ENCODE measurements at places on chromosomes 13 and 19.

- DNase-seq, result no peak
Observed at GRCh38 chr13:27678306-27679040, 56.8 kb downstream of the POLR1D start.

- DNase-seq, result no peak
Observed at GRCh38 chr13:30580852-30581502, 36.7 kb upstream of the USPL1 start.

GRCh38 chr19:51531349-51532315 is at the start of gene SIGLEC6:
SIGLEC6 (minus strand) TSS chr19:51531670; CDS start chr19:51531648, 22 bp downstream.
- DNase-seq, result no peak

DNA sequence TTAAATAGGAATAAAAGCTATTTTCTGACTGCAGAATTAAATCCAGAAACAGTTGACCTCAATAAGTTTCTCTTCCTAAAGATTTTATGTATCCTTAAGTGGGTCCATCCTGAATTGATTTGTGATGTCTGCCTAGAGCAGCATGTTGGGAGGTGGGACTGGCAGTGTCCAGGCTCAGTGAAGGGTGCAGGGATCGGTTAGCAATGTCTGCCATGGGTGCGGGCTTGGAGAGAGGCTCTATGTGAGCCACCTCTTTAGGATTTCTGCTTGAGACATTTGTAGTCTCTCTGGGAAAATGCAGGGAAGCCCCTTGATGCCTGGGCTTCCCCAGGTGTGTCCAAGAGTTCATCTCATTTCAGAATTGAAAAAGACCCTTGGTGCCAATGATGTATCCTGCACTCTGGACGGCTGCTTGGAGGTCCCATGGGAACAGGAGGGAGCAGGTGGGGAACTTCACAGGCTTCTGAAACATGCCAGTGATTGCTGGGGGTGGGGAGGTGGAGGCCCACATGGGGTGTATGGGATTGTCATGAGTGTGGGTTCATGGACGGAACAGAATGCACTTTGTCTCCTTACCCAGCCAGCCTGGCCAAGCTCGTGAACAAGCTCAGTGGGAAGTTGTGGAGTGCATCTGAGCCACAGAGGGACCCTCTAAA is 6.2 kb upstream of the COLGALT1 start:
- no peak for DNase-seq

GRCh38 chr13:89684896-89685295 is 1662.6 kb upstream of the MIR17HG start:
- no peak for DNase-seq

DNA sequence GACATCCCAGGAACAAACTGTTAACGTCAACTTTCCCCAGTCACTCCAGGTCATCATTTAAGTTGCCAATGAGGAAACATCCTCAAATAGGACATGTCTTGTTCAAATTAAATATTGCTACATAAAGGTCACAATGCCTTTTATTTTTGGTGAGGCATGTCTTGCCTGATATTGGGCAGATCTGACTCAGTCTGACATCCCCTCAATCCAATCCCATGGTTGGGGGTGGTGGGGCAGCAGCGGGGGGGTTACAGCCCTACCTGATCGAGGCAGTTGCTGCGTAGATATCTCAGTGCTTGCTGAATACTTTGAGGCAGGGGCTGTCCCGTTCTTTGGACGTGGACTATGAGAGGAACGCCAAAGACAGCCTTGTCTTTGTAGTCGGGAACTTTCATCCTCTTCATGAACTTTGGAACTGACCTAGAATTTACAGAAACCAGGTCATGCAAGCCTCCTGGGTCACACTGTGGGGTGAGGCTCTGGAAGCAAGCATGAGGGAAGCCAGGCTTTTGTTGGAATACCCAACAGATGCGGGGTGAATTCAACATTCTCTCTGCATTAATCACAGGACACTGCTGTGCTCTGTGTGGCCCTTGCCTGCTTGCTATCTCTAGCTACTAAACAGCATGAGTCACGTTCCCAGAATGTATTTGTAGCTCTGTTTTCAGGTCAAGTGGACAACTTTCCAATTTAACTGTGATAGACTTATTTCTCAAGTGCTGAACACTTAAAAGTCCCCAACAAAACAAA is 109.8 kb downstream of the KL start:
- no peak for DNase-seq

DNA sequence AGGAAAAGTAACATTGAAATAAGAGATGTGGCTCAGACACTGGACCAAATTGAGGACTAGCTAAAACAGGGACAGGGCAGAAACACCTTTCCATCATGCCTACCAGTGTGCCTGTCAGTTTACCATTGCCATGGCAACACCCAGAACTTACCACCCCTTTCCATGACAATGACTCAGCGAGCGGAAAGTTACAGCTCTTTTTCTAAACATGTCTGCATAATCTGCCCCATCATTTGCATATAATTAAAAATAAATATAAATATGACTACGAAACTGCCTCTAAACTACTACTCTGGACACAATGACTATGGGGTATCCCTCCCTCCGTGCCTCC is 96.0 kb downstream of the UBL3 start:
- DNase-seq, result no peak

GRCh38 chr19:48043675-48044258 is at the start of gene CABP5:
CABP5 (minus strand) TSS chr19:48044079; CDS start chr19:48043922, 157 bp downstream.
- no peak for DNase-seq

GRCh38 chr19:10603084-10603872 is 16.2 kb upstream of the AP1M2 start:
- DNase-seq, result peak; percentile 19

DNA sequence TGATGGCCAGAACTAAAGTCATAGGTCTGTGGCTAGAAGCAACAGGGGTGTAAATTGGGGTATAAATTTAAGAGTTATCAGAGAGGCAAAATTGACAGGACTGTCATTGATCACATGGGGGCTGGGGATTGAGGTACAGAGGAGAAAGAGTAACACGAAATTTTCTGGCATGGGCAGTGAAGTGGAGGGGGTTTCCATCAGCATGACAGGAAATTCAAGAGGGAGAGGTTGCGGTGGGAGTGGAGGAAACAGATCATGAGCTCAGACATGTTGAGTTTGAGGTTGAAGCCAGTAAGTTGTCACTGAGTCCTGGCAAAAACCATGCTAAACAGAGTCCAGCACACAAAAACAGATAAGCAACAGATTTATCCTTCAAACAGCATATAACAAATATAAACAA is 192.1 kb upstream of the TSC22D1 start:
- DNase-seq, result no peak

DNA sequence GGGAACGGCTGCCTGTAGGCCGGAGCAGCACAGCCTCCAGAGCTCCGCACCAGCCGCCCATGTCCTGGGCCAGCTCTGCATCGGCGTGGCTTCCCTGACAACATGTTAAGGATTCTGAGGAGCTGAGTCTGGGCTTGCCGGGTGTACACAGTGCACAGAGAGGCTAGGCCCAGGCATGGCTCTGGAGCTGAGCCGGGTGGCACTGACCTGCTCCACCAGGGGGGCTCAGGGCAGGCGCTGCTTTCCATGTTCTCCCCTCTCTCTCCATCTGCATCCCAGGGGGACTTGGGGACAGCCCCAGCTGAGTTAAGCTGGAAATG is 31.6 kb downstream of the AP1M1 start:
- DNase-seq, result no peak

DNA sequence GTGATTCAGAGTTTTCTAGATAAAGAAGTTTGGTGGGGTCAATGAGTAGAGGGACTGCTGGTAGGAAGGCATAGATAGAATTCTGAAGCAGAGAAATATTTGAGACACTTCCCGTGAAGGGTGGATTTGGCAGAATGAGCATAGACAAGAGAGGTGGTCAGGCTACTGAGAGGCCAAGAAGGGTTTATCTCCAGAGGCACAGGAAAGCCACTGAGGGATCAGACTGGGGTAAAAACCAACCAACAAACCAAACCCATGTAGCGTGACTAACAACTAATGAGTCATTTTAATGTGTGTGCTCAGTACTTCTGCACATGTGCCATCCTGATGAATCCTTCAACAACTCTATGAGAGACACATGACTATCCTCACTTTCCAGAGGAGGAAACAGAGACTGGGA is 60.0 kb upstream of the SERP2 start:
- DNase-seq, result no peak

GRCh38 chr13:26497968-26498511 is 59.4 kb upstream of the WASF3 start:
- DNase-seq, result no peak

DNA sequence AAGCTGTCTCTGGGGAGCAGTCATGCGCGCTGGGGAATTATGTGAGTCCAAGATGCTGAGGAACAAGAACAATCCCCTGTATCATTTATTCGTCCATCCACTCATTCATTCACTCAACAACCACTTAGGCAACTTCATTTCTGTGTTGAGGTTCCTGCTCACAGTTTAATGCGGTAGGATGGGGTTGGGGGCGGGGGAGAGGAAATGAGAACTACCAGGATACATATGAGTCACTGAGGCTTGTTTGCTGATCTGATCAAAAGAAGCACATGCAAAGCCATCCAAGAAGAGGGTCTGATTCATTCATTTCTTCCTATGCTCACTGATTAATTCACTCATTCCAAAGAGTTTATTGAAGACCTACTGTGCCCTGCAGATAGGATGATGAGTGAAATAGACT is 20.9 kb downstream of the ZNF536 start:
- no peak for DNase-seq

- no peak for DNase-seq
Observed at GRCh38 chr13:32147193-32147592, 115.6 kb downstream of the FRY start.

DNA sequence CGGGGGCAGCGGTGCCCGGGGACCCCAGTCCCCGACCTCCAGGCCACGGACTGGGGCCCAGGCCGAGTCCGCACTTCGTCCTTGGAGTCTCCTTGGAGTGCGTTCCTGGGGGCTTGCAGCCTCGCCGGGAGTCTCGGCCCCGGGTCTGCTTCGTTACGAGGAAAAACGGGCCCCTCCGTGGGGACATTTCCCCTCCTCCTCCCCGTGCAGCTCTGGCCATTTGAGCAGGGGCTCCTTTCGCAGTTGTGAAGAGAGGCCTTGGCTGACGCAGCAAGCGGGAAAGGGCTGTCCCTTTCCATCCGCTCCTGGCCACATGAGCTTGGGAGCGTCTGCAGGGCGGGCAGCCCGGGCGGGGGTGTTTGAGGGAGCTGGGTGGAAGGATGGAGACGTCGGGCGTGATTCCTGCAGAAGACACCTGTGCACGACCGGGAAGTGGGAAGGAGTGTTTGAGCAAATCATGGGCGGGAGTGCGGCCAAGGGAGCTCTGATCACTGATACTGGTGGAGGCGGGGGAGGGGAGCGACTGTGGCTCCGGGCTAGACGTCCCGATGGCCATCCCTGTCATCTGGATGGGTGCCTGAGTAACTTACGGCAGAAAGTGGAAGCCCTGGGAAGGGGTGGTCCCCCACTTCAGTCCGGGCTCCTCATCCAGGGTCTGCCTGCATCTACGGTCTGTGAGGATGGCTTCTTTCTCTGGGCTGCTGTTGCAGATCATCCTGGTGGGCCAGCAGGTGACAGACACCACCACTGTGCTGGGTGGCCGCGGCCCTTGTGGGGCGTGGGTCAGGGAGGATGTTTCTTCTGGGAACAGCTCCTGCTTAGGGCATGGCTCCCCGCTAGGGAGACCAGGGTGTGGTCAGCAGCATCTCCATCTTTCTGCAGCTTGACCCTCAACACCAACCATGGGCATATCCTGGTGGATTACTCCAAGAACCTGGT is 736 bp downstream of the GPI start:
- no peak for DNase-seq

DNA sequence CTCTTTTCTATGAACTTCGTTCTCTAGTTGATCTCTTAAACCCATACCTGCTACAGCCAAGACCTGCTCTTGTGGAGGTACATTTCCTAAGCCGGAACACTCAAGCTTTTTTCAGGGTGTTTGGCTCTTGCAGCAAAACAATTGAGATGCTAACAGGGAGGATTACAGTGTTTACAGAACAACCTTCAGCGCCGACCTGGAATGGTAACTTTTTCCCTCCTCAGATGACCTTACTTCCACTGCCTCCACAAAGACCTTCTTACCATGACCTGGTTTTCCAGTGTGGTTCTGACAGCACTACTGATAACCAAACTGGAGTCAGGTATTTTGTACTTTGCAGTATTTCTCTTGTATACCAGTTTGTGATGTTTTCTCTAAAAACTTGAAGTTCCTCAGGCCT is 506 bp downstream of the KCNRG start:
- no peak for DNase-seq

DNA sequence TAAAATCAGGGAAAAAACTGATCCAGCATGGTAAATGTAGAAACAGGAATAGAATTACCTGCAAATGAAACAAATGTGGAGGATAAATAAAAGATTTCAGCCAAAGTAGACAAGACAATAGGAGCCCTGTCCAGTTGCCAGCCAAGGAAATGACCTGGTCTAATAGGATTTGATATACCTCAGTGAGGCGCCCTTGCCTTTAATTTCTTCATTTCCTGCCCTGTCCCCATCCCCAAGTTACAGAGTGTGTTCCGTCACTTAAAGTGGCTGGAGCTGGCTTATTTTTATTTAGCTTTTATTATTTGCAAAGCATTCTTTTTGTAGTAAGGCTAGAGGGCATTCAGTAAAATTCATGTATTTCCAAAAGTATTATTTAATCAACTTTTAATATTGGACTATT is 1022.0 kb downstream of the EFNB2 start:
- no peak for DNase-seq

DNA sequence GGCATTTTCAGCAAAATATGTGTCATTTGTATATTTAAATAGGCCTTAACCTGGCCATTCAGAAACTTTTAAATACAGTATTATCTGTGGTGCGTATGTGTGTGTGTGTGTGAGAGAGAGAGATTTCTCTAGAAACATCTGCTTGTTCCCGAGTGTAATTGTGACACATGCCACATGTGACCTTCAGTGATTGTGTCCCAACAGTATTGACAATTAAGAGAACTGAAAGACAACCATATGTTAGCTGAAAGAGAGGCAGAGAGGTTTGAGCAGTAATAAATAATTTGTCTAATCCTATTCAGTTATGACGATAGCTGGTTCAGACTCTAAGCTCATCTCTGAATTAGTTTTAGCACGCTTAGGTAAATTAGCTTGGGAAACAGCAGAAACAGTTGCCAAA is 1503.1 kb downstream of the PCDH9 start:
- no peak for DNase-seq

DNA sequence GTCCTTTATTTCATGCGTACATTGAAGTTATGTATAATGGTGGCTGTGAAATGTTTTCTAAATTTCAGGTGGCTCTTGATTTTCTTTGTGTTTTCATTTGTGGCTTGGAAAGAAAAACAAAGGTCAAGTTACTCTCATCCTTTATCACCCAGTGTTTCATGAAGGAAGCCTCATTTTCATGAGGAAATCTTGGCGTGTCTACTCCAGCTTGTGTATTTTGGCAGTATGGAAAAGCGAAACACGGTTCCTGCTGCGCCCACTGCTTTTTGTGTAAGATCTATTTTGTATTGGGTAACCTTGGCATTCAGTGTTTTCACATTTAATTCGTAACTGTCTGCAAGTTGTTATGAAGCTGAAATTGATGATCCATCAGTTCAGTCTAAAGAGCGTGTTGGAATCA is 147.0 kb upstream of the RNF113B start:
- no peak for DNase-seq

DNA sequence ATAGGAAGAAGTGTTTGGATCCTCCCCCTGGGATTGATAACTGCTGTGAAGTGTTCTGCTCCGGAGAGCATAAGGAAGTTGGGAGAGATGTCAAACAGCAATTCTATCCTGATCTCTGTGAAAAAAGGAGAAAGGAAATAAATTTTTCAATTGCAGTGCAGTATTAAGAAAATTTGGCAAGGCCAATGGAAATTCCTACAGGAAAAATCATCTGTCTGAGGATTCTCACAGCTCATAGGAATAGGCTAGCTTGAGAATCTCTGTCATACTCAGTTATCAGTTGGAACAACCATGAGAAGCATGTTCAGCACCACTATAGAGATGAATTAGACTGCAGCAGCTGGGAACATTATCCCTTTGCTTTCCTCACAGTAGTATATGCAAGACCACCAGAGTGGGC is 1238.9 kb upstream of the MIR17HG start:
- no peak for DNase-seq

- no peak for DNase-seq
Observed at GRCh38 chr19:35843676-35844481, 8.4 kb downstream of the NPHS1 start.

Data from NCI-H1436 (cell line).